ENCODE measurements at places on chromosomes 11 and 22.
A peak's percentile ranks its signal among the peaks of the same experiment; 100 is the strongest.

DNA sequence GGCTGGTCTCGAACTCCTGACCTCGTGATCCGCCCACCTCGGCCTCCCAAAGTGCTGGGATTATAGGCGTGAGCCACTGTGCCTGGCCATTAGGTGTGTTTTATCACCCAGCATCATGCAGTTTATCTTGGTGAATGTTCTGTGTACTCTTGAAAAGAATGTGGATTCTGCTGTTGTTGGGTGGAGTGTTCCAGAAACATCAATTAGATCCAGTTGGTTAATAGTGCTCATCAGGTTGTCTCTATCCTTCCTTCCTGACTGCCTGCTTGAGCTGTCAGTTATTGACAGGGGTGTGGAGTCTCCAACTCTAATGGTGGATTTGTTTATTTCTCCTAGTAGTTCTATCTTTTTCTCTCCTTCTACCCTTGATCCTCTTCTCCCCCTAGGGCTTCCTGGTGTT is 30.2 kb upstream of the PPP6R3 start:
- DNase-seq: no peak

- DNase-seq: peak; percentile 63
Measured at GRCh38 chr11:79493555-79494171, 52.8 kb upstream of the TENM4 start.

DNA sequence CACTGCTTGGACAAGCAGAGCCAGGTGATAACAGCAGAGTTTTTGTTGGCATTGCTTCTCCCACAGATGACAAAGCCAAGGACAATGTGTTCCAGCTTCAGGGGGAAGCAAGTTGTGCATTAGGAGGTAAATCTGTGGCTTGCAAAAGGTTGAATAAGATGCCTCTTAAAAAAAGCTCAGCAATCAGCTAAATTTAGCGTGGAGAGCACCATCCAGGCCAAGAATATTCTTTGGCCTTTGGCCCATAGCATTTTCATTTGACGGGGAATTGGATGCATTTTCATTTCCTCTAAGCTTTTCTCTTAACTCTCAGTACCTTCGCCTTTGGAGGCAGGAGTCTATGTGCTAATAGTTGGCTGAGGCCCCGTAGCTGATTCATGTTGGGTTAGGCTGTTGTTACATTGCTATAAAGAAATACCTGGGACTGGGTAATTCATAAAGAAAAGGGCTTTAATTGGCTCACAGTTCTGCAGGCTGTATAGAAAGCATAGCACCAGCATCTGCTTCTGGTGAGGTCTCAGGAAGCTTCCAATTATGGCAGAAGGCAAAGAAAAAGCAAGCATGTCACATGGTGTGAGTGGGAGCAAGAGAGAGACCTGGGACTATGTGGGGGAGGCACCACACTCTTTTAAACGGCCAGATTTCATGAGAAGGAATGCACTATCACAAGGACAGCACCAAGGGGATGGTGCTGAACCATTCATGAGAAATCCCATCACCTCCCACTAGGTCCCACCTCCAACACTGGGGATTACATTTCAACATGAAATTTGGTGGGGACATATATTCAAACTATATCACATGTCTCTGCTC is 350.1 kb upstream of the C11orf87 start:
- DNase-seq: peak; percentile 98

GRCh38 chr22:45159652-45160462 is 3.9 kb upstream of the NUP50 start:
- DNase-seq: no peak

GRCh38 chr11:112485280-112485679 is 224.6 kb upstream of the PLET1 start:
- DNase-seq: no peak

- no peak for DNase-seq
Measured at GRCh38 chr22:49827271-49827852, 311 bp downstream of the BRD1 start.

- DNase-seq: no peak
Measured at GRCh38 chr11:6099577-6099976, 7.9 kb upstream of the OR56B4 start.

GRCh38 chr11:44324749-44325525 is 15.0 kb upstream of the ALX4 start:
- no peak for DNase-seq

- DNase-seq: no peak
Measured at GRCh38 chr22:27576413-27576812, 225.1 kb downstream of the MN1 start.

GRCh38 chr22:47322854-47323253 is 560.4 kb downstream of the TBC1D22A start:
- DNase-seq: no peak

GRCh38 chr22:46150034-46150654 is at the start of gene PPARA:
Gene PPARA, plus strand, starts transcription at chr22:46150526. Its CDS starts 47,858 bp downstream, at chr22:46198384.
- peak; percentile 26 for DNase-seq

GRCh38 chr11:134522782-134523570 is 110.9 kb upstream of the B3GAT1 start:
- no peak for DNase-seq

DNA sequence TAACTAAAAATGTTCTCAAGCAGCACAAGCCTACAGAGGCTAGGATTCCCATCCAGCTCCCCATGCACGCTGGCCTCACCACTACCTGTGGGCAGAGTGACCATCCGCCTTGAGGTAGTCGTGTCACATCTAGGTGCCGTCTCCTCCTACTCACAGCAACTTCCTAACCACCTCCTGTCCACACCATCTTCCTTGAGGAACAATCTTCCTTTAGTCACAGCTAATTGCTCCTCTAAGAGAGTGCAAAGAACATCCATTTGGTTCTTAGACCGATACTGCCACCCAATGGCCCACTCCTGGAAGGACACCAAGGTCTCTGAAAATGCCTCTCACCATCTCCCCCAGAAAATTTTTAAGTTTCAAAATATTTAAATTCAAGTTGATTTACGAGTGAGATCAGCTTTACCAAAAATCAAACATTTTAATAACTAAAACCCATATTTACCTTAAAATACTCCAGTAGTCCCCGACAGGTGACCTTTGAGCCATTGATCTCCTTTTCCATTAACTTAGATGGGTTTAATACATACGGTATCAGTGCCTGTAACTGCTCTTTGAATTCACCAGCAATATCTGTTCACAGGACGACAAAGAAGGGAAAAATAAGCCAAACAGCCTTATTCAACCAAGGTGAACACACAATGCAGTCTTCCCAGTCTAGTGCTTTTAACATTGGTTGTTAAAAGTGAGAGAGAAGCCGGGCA is 21.7 kb upstream of the PLAAT3 start:
- DNase-seq: peak; percentile 80

All from cerebellar cortex (tissue), 1 donor.